ENCODE measurements at places on chromosomes 7 and 10.
A peak's percentile ranks its signal among the peaks of the same experiment; 100 is the strongest.

DNA sequence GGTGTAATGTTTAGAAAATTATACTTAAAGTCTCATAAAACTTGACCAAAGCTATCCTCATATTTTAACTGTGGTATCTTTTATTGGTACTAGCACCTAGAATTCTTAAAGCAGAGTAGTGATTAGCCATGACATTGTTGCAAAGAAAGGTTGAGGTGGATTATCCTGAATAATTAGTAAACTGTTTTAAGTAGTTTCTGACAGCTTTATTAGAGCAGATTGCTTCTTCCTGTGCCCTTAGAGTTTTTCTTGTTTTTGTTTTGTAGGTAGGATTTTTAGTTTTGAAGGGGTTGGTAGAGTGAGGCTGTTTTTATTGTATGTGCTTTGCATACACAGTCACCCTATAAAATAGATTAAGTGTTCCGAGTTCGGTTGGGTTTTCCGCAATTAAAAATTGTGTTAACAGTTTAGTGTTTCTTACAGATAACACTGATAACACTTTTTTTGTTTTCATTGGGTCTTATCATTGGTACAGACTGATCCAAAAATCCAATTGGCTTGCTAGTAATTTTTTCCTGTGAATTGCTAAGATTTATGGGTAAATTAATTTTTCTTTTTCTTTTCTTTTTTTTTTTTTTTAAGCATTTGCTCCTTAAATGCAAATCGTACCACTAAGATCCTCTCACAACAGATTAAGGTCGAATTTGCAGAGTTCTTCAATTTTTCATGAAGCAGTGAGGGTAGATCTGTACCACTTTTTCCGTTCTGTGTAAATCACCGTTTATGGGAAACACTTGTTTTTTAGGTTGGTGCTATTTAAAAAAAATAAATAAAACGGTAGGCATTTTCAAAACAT is 2.1 kb upstream of the PBLD start:
- DNase-seq = no peak

DNA sequence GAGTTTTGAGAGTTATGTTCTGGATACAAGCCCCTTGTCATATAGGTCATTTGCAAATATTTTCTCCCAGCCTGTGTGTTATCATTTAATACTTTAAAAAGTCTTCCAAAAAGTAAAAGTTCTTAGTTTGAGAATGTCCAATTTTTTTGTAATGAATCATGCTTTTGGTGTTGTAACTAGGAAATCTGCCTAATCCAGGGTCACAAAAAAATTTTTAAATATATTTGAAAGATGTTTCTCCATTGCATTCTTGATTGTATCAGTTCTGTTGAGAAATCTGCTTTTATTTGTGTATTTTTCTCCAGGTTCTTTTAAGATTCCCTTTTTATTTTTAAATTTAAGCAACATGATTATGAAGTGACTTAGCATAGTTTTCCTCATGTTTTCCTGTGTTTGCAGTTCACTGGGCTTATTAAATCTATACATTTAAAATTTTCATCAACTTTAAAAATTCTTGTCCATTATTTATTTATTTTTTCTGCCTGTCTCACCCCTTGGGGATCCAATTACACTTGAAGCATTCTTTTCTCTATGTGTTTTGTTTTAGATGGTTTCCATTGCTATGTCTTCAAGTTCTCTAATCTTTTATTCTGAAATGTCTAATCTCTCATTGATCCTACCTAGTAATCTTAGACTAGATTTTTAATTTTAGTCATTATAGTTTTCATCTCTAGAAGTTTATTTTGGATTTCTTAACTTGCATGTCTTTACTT is 47.0 kb downstream of the CCDC71L start:
- DNase-seq = no peak

- no peak for DNase-seq
These were observed 106.2 kb downstream of the SAMD9 start for GRCh38 chr7:93011351-93012294.

GRCh38 chr10:78780551-78780961 is 288.2 kb upstream of the ZMIZ1 start:
- no peak for DNase-seq

DNA sequence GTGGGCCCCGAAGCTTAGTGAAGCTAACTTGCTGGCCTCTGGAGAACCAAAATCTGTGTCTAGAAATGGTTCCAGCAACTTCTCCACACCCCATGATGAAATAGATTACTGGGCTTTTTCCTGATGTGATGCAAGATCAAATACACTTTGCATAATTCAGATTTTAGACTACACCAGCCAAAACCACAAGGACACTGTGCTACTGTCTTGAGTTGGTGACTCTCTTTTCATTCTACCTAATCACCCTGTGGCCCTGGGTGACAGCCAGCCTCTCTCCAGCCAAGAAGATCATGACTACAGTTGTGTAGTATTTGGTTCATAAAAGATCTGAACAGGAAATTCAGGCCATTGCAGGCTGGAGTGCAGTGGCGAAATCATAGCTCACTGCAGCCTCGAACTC is 22.2 kb downstream of the AZGP1 start:
- DNase-seq = peak; percentile 89

DNA sequence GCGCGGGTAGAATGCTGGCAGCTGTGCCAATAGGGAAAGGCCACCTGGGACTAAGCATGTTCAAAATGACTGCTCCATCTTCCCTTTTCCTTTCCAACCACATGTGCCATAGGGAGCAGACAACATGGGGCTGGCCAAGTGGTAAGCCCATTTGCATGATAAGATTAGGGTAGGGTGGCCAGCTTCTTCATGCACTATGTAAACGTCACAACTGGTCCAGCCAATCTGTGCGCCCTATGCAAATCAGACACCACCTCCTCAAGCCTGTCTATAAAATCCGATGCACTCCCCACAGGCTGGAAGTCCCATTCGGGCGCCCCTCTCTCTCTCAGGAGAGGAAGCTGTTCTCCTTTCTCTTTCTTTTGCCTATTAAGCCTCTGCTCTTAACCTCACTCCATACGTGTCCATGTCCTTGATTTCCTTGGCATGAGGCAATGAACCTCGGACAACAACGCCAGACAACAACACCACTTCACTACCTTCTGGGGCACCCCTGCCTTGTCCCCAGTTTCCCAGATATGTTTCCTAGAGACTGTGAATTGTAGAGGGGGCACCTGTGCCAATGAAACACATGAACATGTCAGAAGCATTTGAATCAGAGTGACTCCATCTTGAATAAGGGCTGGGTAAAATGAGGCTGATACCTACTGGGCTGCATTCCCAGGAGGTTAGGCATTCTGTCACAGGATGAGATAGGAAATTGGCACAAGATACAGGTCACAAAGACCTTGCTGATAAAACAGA is 19.1 kb upstream of the EXOC6 start:
- no peak for DNase-seq

GRCh38 chr10:73768881-73769280 is 13.0 kb upstream of the CHCHD1 start:
- DNase-seq = no peak

- no peak for DNase-seq
These were observed 11.1 kb downstream of the CALY start for GRCh38 chr10:133325440-133326222.

GRCh38 chr10:24448351-24448999 is 239.5 kb downstream of the KIAA1217 start:
- no peak for DNase-seq

DNA sequence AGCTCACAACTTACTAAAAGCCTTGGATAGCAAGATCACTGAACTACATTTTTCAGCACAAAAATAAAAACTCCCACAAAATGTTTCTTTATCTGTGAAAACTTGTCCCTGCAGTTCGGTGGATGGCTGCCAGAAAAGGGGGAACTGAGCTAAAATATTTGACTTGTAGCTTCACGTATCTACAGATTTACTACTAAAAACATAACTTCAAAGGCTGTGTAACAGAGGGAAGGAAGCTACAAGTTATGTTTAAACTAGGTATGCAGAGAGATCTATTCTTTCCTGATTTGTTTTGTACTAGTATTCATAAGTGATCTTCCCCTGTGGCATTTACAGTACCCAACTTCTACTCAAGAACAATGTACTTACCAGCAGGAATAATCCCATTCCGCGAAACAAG is 25.1 kb downstream of the SGCE start:
- DNase-seq = no peak

DNA sequence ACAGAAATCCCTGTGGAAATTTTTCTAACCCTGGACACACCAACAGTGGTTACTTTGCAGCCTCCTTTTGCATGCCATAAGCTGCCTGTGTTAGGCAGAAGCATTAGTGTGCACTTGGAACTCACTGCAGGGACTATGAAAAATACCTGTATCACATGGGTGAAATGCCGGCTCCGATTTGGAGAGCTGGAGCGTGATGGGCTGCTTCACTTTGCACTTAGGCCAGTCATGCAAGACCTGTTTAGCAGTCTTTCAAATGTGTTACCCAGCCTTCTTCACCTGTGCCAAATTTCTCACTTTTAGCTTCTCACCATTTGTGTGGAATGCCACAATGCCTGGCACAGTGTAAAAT is 11.3 kb downstream of the NCOA4 start:
- DNase-seq = no peak

DNA sequence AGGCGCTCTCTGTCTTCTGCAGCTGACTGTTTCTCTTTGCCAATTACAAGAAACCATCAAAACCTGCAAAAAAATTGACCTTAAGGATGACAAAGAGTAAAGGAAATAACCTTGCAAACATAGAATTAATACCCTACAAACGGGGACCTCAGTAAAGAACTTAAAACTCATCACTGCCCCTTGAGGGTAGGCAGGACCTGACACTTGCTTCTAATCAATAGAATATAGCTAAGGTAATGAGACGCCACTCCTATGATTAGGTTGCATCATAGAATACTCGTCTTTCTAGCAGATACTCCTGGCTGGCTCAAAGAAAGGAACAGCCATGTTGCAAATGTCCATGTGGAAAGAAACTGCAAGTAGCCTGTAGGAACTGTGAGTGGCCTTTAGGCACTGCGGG is 140.0 kb downstream of the XPNPEP1 start:
- DNase-seq = no peak

- DNase-seq = no peak
These were observed 51.3 kb upstream of the VIPR2 start for GRCh38 chr7:159195946-159196345.

GRCh38 chr7:30366606-30367005 is 82.2 kb downstream of the ZNRF2 start:
- no peak for DNase-seq

DNA sequence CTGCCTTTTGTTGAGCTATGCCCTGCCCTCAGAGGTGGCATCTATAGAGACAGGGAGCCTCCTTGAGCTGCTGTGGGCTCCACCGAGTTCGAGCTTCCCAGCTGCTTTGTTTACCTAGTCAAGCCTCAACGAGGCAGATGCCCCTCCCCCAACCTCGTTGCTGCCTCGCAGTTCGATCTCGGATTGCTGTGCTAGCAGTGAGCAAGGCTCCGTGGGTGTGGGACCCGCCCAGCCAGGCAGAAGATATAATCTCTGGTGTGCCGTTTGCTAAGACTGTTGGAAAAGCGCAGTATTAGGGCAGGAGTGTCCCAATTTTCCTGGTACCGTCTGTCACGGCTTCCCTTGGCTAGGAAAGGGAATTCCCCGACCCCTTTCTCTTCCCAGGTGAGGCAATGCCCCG is 88.4 kb upstream of the CDK6 start:
- no peak for DNase-seq

GRCh38 chr10:106863549-106863948 is 301.0 kb downstream of the SORCS1 start:
- DNase-seq = no peak

- DNase-seq = no peak
These were observed 399.5 kb upstream of the ANKRD30A start for GRCh38 chr10:36725581-36726520.

DNA sequence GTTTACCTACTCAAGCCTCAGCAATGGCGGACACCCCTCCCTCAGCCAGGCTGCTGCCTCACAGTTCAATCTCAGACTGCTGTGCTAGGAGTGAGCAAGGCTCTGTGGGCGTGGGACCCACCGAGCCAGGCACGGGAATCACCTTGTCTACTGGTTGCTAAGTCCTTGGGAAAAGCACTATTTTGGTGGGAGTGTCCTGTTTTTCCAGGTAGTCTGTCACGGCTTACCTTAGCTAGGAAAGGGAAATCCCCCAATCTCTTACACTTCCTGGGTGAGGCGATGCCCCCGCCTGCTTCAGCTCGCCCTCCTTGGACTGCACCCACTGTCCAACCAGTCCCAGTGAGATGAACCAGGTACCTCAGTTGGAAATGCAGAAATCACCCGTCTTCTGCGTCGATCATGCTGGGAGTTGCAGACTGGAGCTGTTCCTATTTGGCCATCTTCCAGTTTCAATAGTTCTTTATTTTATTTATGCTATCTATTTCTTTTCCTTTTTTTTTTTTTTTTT is at the start of gene HYAL4:
HYAL4 (plus strand) TSS at position 458 of the 508 bp plus-strand sequence. CDS start 23,105 bp downstream, outside the sequence.
- no peak for DNase-seq

- no peak for DNase-seq
These were observed 278.3 kb upstream of the ZNF32 start for GRCh38 chr10:43926875-43927406.

GRCh38 chr7:30788640-30789333 is 17.6 kb downstream of the MINDY4 start:
- DNase-seq = no peak

- DNase-seq = no peak
These were observed 110.8 kb upstream of the LRGUK start for GRCh38 chr7:134016223-134016941.

GRCh38 chr7:37249240-37249639 is 199.4 kb downstream of the ELMO1 start:
- no peak for DNase-seq
